Suprapubic skin (tissue), 4 donors: ENCODE measurements at places on chromosomes 11 and 22.

DNA sequence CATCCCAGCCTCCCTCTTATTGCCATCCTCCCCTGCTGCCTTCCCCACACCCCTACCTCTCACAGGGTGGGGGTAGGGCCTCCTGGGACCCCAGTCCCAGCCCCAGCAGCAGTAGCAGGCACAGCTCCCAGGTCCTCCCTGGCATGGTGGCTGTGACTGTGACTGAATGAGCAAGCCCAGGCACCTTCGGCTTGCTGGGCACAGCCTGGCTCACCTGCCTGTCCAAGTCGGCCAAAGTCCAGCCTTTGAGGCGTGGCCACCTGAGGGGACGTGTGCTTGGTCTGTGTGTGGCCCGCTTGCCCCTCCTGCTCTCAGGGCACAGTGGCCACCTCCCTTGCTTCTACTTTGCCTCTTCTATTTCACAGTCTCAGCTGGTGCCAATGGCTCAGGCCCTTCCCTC is at the start of gene TREH:
Gene TREH (minus strand): TSS at position 168 of the 400 bp plus-strand sequence. CDS start 23 bp downstream, at position 145.
- H3K4me1 ChIP-seq: peaks cover 9% of the 10 kb centered on the region
- DNase-seq: peak; percentile 70
- H3K36me3 ChIP-seq: no peaks in the 10 kb centered on the region
- H3K27me3 ChIP-seq: no peaks in the 10 kb centered on the region
- H3K27ac ChIP-seq: no peak within 1 kb of the TSS

DNA sequence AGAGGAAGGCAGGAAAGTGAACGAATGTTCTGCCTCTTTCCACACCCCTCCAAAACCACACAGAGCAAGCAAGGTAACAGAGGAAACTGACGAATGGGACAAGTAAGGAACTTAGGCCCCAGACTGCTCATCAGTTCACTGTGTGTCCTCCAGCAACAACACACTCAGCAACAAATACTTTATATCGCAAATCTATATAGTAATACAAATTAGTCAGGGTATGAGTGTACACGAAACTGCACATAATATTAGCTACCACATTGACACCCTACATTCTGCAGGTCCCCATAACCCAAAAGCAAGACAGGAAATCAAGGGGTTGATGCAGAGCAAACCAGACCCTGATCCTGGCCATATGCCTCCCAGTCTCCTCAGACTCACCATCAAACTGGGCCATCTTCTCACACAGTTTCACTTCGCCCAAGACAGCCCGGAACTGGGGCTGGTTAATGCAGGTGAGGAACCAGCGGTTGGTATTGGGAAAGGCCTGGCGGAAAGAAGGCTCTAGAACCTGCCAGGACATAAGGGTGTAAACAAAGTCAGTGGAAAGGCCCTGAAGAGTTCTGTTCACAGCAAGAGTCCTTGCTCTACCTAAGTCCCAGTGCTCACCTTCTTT is 6.6 kb downstream of the EEF1G start:
- DNase-seq: no peak
- peaks cover 92% of the 10 kb centered on the region for H3K36me3 ChIP-seq
- peaks cover 22% of the 10 kb centered on the region for H3K4me1 ChIP-seq
- no peaks in the 10 kb centered on the region for H3K27me3 ChIP-seq
- H3K27ac ChIP-seq: no peak overlapping the region

- H3K4me1 ChIP-seq: peaks cover 41% of the 10 kb centered on the region
- peaks cover 100% of the 10 kb centered on the region for H3K27me3 ChIP-seq
- H3K36me3 ChIP-seq: no peaks in the 10 kb centered on the region
- no peak within 1 kb of the TSS for H3K27ac ChIP-seq
- no peak for DNase-seq
- H3K4me3 ChIP-seq: no peak within 1 kb of the TSS
Measured at GRCh38 chr11:20160425-20161229, at the start of gene DBX1. TSS of gene DBX1 (minus strand) at chr11:20160475. CDS start at chr11:20160324, 151 bp downstream.

DNA sequence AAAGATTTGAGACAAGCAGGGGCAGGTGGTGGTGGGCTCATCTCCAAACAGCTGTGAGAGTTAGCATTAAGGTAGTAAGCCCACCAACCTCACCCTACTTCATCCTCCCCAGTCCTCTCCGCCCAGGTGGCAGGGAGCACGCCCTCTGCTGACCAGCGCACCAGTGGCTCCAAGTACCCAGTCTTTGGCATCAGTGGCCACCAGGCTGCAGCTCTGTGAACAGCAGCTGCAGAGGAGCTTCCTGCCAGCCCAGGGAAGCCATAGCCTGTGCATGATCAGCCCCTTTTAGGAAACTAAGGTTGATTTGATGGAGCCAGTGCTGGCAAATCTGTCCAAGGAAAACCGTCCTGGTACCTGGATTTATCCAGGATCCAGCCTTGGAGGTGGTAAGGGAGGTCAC is 21.7 kb downstream of the CAVIN3 start:
- H3K4me3 ChIP-seq: no peak overlapping the region
- no peaks in the 10 kb centered on the region for H3K36me3 ChIP-seq
- H3K4me1 ChIP-seq: no peaks in the 10 kb centered on the region

GRCh38 chr11:122241566-122241965 is 125.6 kb upstream of the BLID start:
- H3K27ac ChIP-seq: no peak overlapping the region
- H3K4me1 ChIP-seq: no peaks in the 10 kb centered on the region
- no peaks in the 10 kb centered on the region for H3K27me3 ChIP-seq
- no peaks in the 10 kb centered on the region for H3K36me3 ChIP-seq
- H3K4me3 ChIP-seq: no peak overlapping the region

DNA sequence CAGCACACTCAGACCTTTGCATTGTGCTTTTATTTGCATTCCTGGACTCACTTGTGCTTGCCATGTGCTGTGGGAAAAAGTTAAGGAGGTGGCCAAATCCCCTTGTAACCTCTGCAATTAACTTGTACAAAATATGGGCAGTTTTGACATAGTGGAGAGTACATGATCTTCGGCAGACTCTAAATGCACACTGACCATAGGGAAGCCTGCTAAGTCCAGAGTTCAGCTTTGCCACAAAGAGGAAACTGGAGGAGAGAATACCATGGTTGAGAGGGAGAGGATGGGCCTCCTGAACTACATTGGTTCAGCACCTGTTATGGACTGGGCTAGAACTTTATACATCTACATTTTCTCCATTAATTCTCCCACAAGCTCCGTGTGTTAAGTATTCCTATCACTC is 37.6 kb upstream of the CEP295 start:
- no peaks in the 10 kb centered on the region for H3K4me1 ChIP-seq
- no peak for DNase-seq
- H3K27me3 ChIP-seq: no peaks in the 10 kb centered on the region
- H3K36me3 ChIP-seq: no peaks in the 10 kb centered on the region
- H3K27ac ChIP-seq: no peak overlapping the region

- H3K36me3 ChIP-seq: peaks cover 53% of the 10 kb centered on the region
- no peak overlapping the region for H3K4me3 ChIP-seq
- no peak overlapping the region for H3K27ac ChIP-seq
- H3K4me1 ChIP-seq: peaks cover 21% of the 10 kb centered on the region
Measured at GRCh38 chr11:8690374-8691342, 8.1 kb downstream of the RPL27A start.

GRCh38 chr11:6473451-6474412 is at the start of gene TRIM3:
TSS of gene TRIM3 (minus strand) at chr11:6473941. CDS start at chr11:6465695, 8,246 bp downstream.
- H3K4me3 ChIP-seq: peak within 1 kb of the TSS; percentile 69
- H3K36me3 ChIP-seq: peaks cover 25% of the 10 kb centered on the region
- peaks cover 31% of the 10 kb centered on the region for H3K4me1 ChIP-seq

DNA sequence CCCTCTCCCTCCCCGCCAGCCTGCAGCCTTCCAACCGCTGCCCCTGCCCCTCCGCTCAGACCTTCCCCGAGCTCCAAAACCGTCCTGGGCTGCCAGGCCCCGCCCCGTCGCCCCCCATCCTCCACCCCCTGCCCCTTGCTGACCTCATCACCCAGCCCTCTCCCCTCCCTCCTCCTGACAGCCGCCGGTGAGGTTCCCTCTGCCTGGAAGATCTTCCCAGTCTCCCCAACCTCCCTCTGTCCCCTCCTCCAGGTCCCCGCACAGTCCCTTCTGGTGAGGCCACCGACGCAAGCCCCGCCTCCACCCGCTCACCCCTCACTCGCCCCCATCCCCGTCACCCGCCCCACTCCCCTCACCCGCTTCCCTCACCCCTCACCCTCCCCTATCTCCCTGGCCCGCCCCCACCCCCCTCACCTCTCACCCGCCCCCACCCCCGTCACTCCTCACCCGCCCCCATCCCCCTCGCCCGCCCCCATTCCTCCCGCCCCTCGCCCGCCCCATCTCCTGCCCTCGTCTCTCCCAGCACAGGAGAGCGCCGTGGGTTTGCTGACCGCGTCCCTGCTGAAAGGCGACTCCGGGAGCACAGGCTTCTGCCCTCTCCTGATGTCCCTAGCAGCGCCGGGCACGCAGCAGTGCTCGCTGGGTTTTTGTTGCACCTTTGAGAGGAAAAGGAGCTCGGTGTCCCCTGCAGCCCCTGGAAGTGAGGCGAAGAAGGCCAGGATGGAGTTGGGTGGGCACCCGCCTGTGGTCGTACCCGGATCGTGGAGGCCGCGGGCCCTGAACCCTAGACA is 16.4 kb upstream of the UPK3A start:
- H3K4me3 ChIP-seq: peak overlapping the region; percentile 74
- peaks cover 48% of the 10 kb centered on the region for H3K4me1 ChIP-seq
- H3K27me3 ChIP-seq: no peaks in the 10 kb centered on the region
- no peak overlapping the region for H3K27ac ChIP-seq
- DNase-seq: no peak

- H3K27me3 ChIP-seq: no peaks in the 10 kb centered on the region
- H3K4me1 ChIP-seq: peaks cover 35% of the 10 kb centered on the region
- H3K27ac ChIP-seq: no peak overlapping the region
- no peaks in the 10 kb centered on the region for H3K36me3 ChIP-seq
Measured at GRCh38 chr11:119373921-119374631, 7.4 kb downstream of the USP2 start.

DNA sequence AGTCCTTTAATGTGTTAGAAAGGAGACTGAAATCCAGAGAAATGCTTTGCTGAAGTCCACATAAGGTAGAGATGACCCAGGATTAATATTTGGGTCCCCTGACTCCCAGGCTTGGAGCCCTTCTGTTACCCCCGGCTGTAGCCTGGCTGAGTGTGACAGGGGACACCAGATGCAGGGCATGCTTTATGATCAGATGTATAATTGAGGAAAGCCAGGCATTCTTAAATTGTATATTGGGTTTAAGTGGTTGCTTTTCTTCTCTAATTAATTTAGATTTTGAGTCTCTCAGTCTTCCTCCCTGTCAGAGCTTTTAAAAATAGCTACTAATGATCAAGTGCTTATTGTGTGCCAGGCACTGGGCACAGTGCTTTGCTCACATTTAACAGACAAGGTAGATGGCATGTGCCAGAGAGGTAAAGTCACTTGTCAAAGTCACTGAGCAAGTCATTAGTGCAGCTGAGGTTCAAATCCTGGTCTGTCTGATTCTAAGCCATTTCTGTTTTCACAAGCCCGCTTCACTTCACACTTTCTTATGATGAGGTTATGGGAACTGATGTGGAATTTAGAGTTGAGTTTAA is 7.9 kb downstream of the ZNRF3 start:
- no peak for DNase-seq
- H3K27ac ChIP-seq: no peak overlapping the region
- no peaks in the 10 kb centered on the region for H3K36me3 ChIP-seq
- no peak overlapping the region for H3K4me3 ChIP-seq
- no peaks in the 10 kb centered on the region for H3K27me3 ChIP-seq

DNA sequence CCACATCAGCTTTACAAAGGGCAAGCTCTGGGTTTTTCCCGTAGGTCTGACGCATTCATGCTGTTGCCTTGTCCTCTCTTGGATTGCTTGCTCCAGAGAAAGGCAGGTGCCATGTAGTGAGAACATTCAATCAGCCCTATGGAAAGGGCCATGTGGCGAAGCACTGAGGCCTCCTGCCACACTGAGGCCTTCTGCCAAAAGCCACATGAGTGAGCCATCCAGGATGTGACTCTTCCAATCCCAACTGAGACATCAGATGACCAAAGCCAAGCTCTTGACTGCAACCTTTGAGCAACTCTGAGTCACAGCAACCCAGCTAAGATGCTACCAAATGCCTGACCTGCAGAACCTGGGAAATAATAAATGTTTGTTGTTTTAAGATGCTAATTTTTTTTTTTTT is 9.0 kb upstream of the PANX3 start:
- DNase-seq: no peak
- no peaks in the 10 kb centered on the region for H3K36me3 ChIP-seq
- no peak overlapping the region for H3K27ac ChIP-seq
- no peaks in the 10 kb centered on the region for H3K4me1 ChIP-seq

DNA sequence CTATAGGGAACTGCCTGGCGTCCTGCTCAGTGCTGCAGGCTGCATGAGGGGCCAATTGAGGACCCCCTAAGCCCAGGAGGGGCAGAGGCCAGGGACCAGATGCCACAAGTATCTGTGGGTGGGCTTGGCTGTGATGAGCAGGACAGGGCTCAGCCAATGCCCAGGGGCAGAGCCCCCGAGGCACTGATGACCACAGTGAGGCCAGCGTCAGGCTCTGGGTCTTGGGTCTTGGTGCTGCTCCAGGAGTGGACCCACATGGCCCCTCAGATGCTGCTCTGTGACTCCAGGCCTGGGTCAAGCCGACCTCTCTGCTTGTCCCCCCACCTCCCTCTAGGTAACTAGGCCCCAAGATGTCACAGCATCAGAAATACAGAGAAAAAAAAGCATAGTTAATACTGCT is 50.6 kb downstream of the RTN4R start:
- no peaks in the 10 kb centered on the region for H3K4me1 ChIP-seq
- DNase-seq: no peak
- peaks cover 24% of the 10 kb centered on the region for H3K27me3 ChIP-seq
- H3K36me3 ChIP-seq: no peaks in the 10 kb centered on the region
- no peak overlapping the region for H3K4me3 ChIP-seq
- H3K27ac ChIP-seq: no peak overlapping the region

- H3K27me3 ChIP-seq: no peaks in the 10 kb centered on the region
- DNase-seq: peak; percentile 75
- peaks cover 42% of the 10 kb centered on the region for H3K36me3 ChIP-seq
- no peak overlapping the region for H3K4me3 ChIP-seq
- H3K27ac ChIP-seq: no peak overlapping the region
Measured at GRCh38 chr11:67300756-67301312, 2.5 kb upstream of the SSH3 start.

- H3K27me3 ChIP-seq: no peaks in the 10 kb centered on the region
- no peak overlapping the region for H3K27ac ChIP-seq
- no peak overlapping the region for H3K4me3 ChIP-seq
- peak; percentile 86 for DNase-seq
- peaks cover 90% of the 10 kb centered on the region for H3K4me1 ChIP-seq
Measured at GRCh38 chr11:65555693-65556231, 2.4 kb downstream of the LTBP3 start.

GRCh38 chr11:92888696-92889095 is 80.8 kb upstream of the MTNR1B start:
- peaks cover 5% of the 10 kb centered on the region for H3K4me1 ChIP-seq
- no peaks in the 10 kb centered on the region for H3K27me3 ChIP-seq
- no peak for DNase-seq
- H3K4me3 ChIP-seq: no peak overlapping the region

- H3K4me3 ChIP-seq: no peak overlapping the region
- peaks cover 27% of the 10 kb centered on the region for H3K36me3 ChIP-seq
- peak; percentile 35 for DNase-seq
- H3K27ac ChIP-seq: no peak overlapping the region
- H3K4me1 ChIP-seq: peaks cover 2% of the 10 kb centered on the region
- H3K27me3 ChIP-seq: no peaks in the 10 kb centered on the region
Measured at GRCh38 chr22:21778705-21779363, 43.2 kb upstream of the YPEL1 start.

- no peak overlapping the region for H3K4me3 ChIP-seq
- H3K27me3 ChIP-seq: peaks cover 16% of the 10 kb centered on the region
- DNase-seq: no peak
- peaks cover 40% of the 10 kb centered on the region for H3K4me1 ChIP-seq
Measured at GRCh38 chr11:57651408-57651807, 1.7 kb upstream of the YPEL4 start.
